ENCODE measurements at places on chromosomes 4 and X.

GRCh38 chr4:128908735-128909134, 99.2 kb downstream of the JADE1 start:
- no peak overlapping the region for H3K4me3 ChIP-seq
- H3K36me3 ChIP-seq, result no peaks in the 10 kb centered on the region
- no peaks in the 10 kb centered on the region for H3K27me3 ChIP-seq
- no peaks in the 10 kb centered on the region for H3K4me1 ChIP-seq
- no peak for DNase-seq

DNA sequence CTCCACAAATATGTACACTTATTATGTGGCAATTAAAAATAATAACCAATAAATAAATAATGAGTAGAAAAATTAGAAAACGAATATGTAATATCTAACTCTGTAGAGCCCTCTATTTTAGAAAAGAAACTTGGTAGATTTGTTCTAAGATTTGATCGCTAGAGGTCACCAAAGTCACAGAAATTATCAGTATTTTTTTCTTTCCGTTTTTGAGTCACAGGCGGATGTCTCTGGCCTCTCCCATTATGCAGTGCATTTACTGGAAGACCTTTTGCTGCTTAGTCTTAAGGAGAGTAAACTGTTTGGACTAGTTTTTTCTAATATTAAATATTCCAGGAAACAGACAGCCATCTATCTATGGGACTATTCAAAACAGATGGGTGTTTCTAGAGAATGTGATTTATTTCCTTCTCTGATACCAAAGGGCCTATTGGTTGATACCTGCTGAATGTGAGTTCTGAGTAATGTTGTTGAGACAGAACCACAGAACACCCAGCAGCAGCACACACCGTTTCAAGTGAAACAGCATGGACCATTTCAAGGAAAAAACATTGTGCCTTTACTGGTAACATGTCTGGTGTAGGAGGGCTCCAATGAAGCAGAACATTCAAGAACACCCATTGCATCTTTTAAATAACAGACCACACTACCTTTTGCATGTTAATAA, 34.0 kb upstream of the GYPA start:
- H3K27me3 ChIP-seq, result no peaks in the 10 kb centered on the region
- peak; percentile 77 for DNase-seq
- no peak overlapping the region for H3K27ac ChIP-seq
- H3K4me1 ChIP-seq, result no peaks in the 10 kb centered on the region

DNA sequence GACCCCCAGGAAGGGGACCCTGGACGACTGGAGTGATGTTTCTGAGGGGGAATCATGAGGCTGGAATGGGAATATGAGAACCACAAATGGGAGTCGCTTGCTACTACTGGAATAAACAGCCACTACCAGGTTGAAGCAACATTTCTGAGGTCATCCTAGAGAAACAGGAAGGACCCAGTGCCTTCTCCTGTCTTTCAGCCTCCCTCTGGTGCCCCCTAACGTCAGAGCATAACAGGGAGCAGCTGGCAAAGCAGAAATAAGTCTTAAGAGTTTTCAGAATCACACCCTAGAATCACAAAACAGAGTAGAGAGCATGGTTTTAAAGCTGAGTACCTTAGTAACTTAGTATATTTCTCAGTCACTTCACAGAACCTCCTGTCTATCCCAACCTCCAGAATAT, 347.8 kb upstream of the PITX2 start:
- H3K27ac ChIP-seq, result no peak overlapping the region
- DNase-seq, result peak; percentile 51
- no peak overlapping the region for H3K4me3 ChIP-seq
- H3K4me1 ChIP-seq, result 0 out of 2 replicates have a peak, but pooled peaks cover 6% of the 10 kb centered on the region
- H3K27me3 ChIP-seq, result no peaks in the 10 kb centered on the region

DNA sequence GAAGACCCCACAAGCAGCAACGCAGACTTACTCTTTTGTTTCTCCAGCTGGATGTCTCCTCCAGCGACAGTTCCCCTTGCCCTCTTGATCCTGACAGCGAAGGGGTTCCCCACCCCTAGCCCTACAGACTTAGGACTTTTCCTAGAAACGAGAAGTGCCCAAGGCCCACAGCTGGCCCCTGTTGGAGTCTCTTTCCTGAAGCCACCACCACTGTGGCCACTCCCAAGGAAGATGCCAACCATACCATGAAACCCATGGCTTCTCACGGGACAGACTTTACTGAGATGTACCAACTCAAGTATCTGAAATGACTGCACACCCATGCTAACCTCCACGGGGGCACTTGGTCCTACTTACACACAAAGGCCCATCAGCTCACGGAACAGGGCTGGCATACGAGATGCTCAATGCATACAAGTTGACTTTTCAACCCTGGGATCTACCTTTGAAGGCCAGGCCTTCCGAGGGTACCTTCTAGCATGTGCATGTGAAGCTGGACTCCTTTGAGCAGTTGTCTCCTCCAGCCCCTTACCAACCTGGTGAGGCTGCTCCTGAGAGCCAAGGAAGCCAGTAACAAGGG, 924 bp upstream of the IRAK1 start:
- H3K4me1 ChIP-seq, result peaks cover 20% of the 10 kb centered on the region
- no peaks in the 10 kb centered on the region for H3K27me3 ChIP-seq
- no peaks in the 10 kb centered on the region for H3K36me3 ChIP-seq
- H3K4me3 ChIP-seq, result peak overlapping the region; percentile 54
- DNase-seq, result peak; percentile 48
- H3K27ac ChIP-seq, result peak overlapping the region; percentile 84

GRCh38 chr4:185920171-185920570, 108.2 kb upstream of the SORBS2 start:
- H3K27ac ChIP-seq, result no peak overlapping the region
- H3K4me3 ChIP-seq, result no peak overlapping the region
- H3K4me1 ChIP-seq, result no peaks in the 10 kb centered on the region

DNA sequence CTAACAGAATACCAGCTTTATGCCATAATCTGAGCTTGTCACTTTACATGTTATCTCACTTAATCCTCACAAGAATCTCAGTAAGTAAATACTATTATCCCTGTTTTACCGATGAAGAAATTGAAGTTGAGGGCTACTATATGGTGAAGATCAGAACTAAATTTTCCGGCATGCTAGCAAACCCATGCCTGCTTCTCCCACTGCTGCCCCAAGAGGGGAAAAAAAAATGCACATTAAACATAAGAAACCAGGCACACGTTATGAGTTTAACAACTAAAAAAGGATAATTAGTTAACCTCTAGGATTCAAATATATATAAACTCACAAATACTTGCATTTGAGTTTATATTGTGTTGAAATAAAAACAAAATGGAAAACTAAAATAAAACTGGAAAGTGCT, 10.8 kb downstream of the SLC10A7 start:
- no peak overlapping the region for H3K27ac ChIP-seq
- no peak overlapping the region for H3K4me3 ChIP-seq
- DNase-seq, result no peak

DNA sequence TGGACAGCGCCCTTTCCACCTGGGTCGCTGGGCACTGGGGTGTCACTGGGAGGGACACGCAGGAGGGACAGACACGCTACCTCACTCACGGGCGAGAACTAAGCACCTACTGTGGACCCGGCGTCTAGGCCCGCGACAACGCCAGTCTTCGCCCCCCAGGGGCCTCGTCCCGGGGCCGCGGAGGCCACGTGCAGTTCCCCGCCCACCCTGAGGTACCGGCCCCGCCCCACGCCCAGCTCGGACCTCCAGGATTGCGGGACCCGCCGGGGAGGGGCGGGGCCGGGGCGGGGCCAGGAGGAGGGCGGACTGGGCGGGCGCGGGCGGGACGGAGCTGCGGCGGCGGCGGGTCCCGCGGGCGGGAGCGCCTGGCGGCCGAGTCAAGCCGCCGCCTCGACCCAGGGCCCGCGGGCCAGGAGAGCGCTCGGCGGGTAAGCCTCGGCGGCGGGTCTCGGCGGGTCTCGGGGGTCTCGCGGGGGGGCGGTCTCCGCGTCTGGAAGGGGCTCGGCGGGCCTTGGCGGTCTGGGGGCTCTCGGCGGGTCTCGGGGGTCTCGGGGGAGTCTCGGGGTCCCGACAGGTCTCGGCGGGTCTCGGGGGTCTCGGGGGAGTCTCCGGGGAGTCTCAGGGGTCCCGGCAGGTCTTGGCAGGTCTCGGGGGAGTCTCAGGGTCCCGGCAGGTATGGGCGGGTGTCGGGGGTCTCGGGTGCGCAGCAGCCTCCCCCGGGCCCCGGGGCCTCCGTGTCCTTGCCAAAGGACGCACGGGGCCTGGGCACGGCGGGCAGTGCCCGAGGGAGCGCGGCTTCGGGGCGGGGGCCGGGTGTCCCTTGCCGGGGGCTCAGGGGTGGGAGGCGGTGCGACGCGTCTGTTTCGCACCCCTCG, at the start of gene SH3BP2:
SH3BP2 (plus strand) TSS at position 375 of the 875 bp plus-strand sequence. CDS start 27,533 bp downstream, outside the sequence.
- H3K36me3 ChIP-seq, result no peaks in the 10 kb centered on the region
- H3K4me1 ChIP-seq, result peaks cover 30% of the 10 kb centered on the region
- H3K27me3 ChIP-seq, result no peaks in the 10 kb centered on the region
- H3K4me3 ChIP-seq, result peak within 1 kb of the TSS; percentile 76
- DNase-seq, result peak; percentile 88

DNA sequence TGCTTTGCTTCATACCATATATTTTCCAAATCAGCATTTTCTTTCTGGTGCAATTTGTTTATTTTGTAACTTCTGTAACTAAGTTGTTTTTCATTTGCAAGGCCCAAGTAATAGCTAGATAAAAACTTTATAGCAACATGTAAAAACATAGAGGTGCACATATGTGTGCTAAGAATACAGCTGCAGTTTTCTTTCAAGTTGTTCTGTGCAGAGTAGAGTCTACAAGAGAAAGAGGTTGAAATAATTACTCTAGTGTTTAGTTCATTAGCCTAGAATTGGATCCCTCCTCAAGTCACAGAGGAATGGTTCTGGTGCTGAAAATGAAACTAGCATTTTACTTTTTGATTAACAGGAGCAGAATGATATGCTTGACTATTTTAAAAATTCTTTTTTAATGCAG, 32.2 kb upstream of the PDLIM5 start:
- H3K4me1 ChIP-seq, result peaks cover 15% of the 10 kb centered on the region
- H3K4me3 ChIP-seq, result no peak overlapping the region
- H3K36me3 ChIP-seq, result no peaks in the 10 kb centered on the region

GRCh38 chrX:26914232-26914631, 548.9 kb downstream of the PPP4R3C start:
- no peaks in the 10 kb centered on the region for H3K36me3 ChIP-seq
- H3K4me1 ChIP-seq, result peaks cover 23% of the 10 kb centered on the region
- H3K27ac ChIP-seq, result no peak overlapping the region
- no peaks in the 10 kb centered on the region for H3K27me3 ChIP-seq

GRCh38 chrX:123481913-123482851, 250.7 kb downstream of the THOC2 start:
- no peaks in the 10 kb centered on the region for H3K27me3 ChIP-seq
- peak; percentile 76 for DNase-seq
- H3K36me3 ChIP-seq, result no peaks in the 10 kb centered on the region
- H3K4me1 ChIP-seq, result peaks cover 26% of the 10 kb centered on the region
- H3K27ac ChIP-seq, result peak overlapping the region; percentile 76

- H3K4me1 ChIP-seq, result 0 out of 2 replicates have a peak, but pooled peaks cover 4% of the 10 kb centered on the region
- no peaks in the 10 kb centered on the region for H3K27me3 ChIP-seq
- DNase-seq, result peak; percentile 33
- no peaks in the 10 kb centered on the region for H3K36me3 ChIP-seq
- no peak overlapping the region for H3K27ac ChIP-seq
Observed at GRCh38 chr4:15756361-15756861, 21.7 kb upstream of the CD38 start.

DNA sequence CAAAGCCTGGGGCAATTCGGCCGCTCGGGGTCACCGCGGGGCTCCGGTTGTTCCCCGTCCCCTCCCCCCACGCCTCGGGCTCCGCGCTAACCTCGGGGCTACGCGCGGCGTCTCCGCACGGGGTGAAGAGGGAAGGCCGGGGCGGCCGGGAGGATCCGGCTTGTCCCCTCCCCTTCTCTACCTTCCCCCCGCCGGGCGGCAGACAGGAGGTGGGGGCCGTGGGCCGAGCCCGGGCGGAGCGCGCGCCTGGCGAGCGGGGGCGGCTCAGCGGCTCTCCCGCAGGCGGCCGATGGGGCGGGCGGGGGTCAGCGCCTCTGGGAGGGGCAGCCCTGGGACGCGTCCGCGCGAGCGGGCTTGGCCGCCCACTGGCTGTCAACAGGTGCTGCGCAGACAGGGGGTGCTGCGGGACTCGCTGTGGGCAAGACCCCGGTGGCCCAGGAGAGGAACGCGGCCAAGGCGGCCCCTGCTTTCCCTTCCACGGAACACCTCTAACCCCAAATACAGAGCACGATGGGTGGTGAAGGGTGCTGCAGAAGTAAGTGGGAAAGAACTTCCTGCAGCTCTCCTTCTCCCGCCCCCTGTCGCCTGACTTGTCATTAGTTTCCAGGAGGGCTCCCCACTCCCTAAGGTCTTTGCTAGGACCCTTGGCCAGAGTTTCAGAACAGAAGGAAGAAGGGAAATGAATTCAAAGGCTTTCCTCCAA, at the start of gene PDGFC:
PDGFC (minus strand) TSS at position 124 of the 703 bp plus-strand sequence. CDS start 896 bp downstream, outside the sequence.
- peak within 1 kb of the TSS; percentile 28 for H3K27ac ChIP-seq
- DNase-seq, result peak; percentile 79
- H3K4me1 ChIP-seq, result peaks cover 40% of the 10 kb centered on the region
- H3K36me3 ChIP-seq, result no peaks in the 10 kb centered on the region
- H3K27me3 ChIP-seq, result no peaks in the 10 kb centered on the region

DNA sequence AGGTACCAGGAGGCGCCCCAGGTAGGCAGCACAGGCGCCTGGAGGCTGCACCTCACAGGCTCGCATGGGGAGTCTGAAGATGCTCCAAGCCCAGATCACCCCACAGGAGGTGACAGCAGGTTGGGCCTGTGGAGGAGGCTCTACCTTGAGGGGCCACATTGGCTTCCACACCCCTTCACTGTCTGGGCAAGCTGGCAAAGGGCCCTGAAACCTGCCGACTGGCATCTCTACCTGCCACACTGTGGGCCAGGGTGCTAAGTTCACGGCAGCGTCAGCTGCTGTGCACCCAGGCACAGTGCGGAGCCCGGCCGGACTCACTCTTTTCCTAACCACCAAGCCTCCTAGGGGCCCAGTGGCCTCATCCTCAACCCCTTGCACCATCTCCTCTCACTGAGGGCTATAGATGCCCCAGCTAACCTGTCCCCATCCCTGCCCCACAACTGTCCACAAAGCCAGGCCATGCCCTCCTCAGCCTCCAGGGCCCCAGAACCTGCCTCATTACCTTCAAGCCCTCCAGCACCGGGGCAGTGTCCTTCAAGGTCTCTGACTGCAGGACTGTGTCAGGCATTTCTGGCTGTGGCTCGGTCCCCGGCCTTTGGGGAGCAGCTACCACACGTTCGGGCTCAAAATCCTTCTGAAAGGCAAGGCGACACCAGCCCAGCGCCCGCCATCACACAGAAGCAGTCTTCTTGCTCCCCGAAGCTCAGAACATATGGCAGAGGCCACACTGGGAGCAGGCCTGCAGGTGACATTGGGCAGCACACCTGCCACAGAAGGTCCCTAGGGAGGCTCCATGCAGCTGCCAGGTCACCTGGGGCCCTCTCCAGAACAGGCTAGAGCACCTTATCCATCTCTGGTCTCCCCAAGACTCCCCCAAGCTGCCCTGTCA, 28.8 kb downstream of the FGFR3 start:
- H3K4me3 ChIP-seq, result no peak overlapping the region
- H3K4me1 ChIP-seq, result no peaks in the 10 kb centered on the region
- peaks cover 29% of the 10 kb centered on the region for H3K36me3 ChIP-seq
- DNase-seq, result no peak
